IPS DF 19.7 (cell line): ENCODE measurements at places on chromosomes 5 and 9.
A peak's percentile ranks its signal among the peaks of the same experiment; 100 is the strongest.

DNA sequence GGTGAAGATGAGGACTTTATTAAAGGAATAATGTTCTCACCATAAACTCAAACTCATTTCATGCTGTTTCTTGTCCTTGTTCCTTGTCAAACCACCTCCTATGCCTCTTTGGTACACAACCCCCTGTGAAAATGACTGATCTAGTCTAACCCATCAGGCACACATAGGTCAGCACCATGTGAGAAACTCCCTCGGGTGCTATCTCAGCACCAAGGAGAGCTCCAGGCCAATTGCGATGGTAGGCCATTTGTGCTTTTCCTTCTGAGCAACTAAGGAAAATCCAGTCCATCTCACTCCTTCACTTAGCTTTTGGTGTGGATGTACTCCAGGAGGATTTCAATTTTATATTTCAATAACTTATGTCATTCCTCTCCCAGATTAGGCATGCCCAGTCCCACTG is 199.8 kb downstream of the ZNF608 start:
- DNase-seq = no peak

DNA sequence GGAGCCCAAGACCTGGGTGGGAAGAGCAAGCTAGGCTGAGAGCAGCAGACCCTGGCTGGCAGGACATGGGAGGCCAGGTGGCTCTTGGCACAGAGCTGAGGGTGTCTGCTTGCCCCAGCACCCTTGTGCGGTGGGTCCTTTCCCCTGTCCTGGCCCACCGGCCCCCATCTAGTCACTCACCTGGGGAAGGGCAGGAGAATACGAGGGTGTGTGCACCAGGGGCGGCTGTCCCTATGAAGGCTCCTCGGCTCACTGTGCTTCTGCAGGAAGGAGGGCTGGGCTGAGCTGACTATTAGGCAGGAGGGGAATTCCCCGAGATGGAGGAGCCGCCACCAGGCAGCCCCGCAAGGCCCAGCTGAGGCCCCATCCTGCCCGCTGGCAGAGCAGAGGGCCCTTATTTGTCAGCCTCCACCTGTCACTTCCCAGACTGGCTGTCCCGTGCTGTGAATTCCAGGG is 6.1 kb upstream of the TNIP1 start:
- DNase-seq = no peak

- DNase-seq = no peak
Observed at GRCh38 chr5:41279040-41279439, 65.7 kb upstream of the C6 start.

- DNase-seq = no peak
Observed at GRCh38 chr5:54315736-54316528, 5.6 kb upstream of the ARL15 start.

- no peak for DNase-seq
Observed at GRCh38 chr9:22100626-22101025, 91.5 kb upstream of the CDKN2B start.

GRCh38 chr9:134057307-134057657 is 10.5 kb downstream of the BRD3 start:
- no peak for DNase-seq

DNA sequence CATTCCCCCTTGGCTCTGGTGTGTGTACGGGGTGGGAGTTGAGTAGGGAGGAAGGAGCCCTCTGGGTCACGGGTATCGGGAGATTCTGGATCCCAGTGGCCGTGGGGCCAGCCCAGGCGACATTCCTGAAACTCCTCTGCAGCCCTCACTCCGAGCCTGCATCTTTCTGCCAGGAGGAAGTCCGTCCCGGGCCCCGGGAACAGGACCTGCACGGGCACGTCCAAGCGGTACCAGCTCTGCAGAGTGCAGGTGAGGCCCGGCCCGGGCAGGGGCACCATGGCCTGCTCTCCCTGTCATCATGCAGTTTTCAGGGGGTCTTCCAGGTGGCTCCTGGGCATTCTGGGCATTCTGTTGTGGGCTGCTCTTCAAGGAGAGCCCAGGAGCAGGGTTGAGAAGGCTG is 3.7 kb downstream of the ADAMTSL2 start:
- DNase-seq = no peak

DNA sequence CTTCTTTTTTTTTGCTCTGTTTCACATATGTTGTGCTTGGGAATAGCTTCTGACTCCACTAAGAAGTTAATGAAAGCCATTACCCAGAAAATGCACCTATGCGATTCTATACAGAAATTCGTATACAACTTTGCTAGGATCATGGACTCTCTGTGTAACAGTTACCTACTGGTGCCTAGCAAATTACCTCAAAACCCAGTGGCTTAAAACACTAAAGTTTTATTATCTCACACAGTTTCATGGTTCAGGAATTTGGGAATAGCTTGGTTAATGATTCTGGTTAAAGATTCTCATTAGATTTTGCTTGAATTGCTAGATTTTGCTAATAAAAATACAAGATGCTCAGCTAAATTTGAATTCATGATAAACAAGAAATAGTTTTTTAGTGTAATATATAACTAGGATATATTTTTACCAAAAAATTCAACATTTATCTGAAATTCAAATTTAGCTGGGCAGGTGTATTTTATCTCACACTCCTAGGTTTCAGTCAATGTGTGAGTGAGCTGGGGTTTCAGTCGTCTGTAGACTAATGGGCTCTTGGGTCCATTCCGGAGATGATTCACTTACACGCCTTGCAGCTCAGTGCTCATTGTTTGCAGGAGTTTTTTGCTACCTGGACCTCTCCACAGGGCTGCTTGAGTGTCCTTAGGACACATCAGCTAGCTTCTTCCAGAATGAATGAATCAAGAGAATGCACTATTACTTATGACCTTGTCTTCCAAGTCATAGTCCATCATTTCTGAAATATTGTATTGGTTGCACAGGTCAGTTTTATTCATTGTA is 75.1 kb downstream of the MROH2B start:
- no peak for DNase-seq

DNA sequence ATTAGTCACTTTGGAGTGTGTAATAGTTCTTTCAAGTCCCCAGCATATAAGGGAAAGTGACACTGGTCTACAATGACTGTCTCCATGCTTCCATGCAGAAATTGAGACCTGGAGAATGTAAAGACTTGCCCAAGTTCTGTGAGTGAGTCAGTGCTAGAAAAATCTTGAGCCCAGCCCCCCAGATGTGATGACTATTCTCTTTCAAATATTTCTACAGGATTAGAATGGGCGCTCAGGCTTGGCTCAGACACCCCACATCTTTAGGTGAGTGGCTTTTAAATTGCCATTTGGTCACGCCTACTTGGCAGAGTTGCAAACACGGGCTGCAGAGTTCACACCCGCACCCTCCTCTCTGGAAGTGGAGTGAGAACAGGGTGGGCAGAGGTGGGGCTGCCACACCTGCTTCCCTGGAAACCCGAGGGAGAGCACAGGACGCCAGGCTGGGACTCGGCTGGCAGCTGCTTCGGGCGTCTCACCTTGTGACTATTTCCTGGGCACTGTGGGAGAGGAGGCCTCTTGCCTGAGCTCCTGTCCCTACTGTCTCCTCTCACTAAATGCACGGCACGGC is 37.6 kb downstream of the ROPN1L start:
- DNase-seq = no peak

DNA sequence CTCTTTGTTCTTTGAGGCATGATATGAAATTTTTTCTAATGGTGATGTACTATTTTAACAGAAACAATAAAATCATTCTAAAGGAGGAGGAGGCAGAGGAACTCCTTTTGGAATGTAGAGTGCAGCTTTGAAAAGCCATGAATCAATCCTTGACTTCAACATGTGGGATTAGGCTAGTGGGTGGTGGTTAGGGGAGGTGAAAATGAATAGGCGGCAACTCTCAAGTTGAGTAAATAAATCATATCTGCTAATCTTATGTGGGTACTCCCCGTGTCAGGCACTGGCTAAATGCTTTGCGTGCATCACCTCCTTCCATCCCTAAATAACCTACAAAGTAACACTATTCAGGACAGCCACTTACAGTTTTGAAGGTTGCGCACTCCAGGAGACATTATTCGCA is 35.1 kb downstream of the FAM81B start:
- no peak for DNase-seq

GRCh38 chr9:109181284-109181683 is 14.2 kb upstream of the FRRS1L start:
- DNase-seq = no peak

GRCh38 chr5:144284931-144285502 is 114.3 kb downstream of the KCTD16 start:
- no peak for DNase-seq

- DNase-seq = no peak
Observed at GRCh38 chr9:93267681-93268505, 84.0 kb downstream of the WNK2 start.

DNA sequence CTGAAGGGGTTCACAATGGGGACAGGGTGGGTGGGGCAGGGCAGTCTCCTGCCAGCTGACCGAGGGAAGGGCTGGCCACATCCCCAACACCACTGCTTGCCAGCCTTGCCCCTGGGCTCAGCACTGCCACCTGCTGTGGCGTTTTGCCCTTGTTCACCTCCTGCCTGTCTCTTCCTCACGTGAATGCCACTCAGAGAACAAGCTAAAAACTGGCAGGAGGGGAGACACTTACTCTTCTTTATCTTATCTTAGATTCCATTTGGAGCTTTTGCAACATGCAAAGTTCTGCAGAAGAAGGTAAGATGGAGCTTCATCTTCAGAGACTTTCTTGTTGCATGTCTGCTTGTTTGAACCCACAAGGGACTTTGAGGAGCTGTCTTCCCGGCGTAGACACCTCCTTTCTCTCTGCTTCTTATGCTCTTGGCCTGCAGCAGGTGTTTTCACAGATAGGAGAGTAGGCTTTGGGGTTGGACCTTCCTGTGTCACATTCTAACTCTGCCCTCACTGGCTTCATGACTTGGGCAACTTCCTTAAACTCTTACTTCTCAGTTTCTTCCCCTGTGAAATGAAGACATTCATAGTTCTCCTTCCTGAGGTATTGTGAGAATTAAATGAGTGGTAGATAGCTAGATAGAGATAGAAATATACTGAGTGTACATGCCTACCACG is 4.1 kb downstream of the LRSAM1 start:
- DNase-seq = no peak

- no peak for DNase-seq
Observed at GRCh38 chr5:122997294-122997693, 39.2 kb downstream of the PPIC start.

DNA sequence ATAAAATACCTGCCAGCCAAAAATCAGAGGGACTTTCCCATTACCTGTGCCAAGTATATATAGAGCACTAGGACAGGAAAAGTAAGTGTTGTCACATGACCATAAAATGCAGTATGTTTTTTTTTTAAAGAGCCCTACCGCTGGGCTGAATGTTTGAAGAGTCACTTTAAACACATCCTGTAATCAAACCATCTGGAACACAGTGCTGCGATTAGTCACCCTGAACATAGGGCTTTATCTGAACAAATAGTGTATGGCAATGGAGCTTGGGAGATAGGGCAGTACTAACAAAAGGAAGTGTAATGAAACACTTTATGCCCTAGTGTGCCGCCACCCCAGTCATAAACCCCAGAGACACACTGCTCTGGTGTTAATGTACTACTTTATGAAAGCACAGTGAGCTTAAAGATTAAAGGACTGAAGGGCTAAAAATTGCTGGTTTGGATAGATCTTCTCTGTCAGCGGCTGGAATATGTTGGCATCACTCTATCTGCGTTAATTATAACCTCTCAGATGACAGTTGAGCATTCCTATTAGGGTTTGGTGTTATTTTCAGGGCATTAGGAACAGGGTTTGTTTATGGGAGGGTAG is 90.4 kb downstream of the ZNF608 start:
- no peak for DNase-seq

GRCh38 chr9:120688758-120689157 is 25.5 kb downstream of the MEGF9 start:
- no peak for DNase-seq

DNA sequence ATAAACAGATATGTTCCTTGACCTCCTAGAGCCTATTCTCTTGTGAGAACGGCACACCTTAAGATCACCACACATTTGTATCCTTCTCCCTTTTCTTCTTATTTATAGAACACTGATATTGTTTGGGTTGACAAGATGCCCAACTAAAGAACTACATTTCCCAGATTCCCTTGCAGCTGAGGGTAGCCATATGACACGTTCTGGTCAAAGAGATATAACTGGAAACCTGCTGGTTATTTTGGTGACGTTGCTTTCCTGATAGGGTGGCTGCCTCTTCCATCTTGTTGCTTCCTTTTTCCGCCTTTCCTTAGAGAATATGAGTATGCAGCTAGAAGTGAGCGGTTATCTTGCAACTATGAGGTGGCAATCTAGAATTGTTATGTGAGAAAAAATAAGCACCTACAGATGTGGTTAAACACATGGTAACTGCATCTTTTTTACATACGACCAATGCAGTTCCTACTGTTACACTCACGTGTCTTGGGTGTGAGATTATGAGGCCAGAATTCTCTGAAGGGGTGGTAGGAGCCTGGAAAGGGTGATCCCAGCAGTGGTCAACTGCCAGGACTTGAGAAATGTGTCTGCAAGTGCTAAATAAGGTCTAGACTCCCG is 72.9 kb downstream of the SEC61B start:
- no peak for DNase-seq

- no peak for DNase-seq
Observed at GRCh38 chr9:33437205-33437604, 10.2 kb downstream of the AQP3 start.

- DNase-seq = no peak
Observed at GRCh38 chr9:96567203-96567700, 52.4 kb downstream of the CDC14B start.

GRCh38 chr5:151677776-151678545 is 8.8 kb downstream of the SPARC start:
- no peak for DNase-seq

DNA sequence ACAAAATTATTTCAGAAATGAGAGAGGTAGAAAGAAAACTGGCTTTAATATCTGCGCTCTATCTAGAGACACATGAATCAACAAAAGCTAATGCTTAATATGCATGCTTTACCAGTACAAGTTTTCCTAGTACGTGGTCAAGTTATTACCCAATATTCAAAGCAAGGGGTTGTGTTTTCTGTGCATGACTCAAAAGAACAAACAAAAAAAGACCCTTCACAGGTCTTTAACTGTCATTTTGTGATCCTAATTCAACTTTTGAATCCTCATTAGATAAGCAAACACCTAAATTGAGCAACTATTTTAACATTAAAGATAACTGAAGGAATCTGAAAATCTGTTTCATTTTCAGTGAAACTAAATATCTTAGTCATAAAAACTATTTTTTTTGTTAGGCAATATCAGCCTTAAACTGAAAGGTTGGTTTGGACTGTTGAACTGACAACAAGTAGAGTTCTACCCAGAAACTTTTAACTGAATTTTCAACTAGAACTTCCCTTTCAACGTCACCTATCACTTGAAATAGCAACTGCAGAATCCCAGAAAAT is 12.5 kb downstream of the ST8SIA4 start:
- no peak for DNase-seq

- DNase-seq = no peak
Observed at GRCh38 chr9:129291041-129291501, 113.0 kb upstream of the IER5L start.

GRCh38 chr9:85600675-85601263 is 141.0 kb downstream of the AGTPBP1 start:
- DNase-seq = peak; percentile 17

GRCh38 chr5:4081466-4081865 is 485.8 kb downstream of the IRX1 start:
- DNase-seq = no peak

DNA sequence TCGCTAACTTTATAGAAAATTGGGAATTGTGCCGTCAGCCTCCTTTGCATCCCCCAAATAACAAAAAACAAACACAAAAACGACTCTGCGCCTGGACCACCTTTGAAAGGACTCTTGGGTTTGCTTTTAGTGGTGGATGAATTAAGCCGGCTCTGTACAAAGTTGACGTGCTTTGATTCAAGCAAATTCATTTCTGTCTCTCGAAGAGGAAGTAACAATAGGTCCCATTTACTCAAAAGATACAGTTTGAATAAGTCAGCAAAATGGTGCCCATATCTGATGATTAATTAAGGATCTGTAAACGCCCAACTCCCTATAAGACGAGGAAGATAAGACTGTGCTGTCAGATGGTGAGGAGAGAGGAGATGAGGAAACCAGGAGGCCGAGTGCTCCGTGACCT is 67.8 kb downstream of the AK8 start:
- DNase-seq = no peak
